CD4-positive, alpha-beta T cell treated with Interleukin-4 for 4 hours (primary cell): ENCODE measurements at places on chromosomes 5 and 9.

DNA sequence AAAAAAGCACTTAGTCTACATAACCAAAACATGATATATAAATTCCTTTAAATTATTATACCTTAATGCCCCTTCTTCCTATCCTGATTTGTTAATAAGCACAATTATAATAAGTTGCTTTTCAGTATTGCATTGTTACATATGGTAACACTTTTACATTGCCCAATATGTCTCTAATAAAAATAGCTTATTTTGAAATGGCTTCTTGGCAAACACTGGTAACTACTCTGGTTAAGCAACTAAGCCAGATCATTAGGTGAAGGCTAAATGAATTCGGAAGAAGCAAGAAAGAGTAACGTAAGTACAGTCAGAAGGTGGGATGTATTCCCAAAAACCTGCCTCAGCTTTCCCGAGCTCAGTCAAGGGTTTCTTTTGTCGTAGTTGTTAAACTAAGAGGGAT, 85.3 kb downstream of the TTC39B start:
- DNase-seq: no peak

GRCh38 chr5:54756301-54756700, 229.1 kb downstream of the ESM1 start:
- peak; percentile 14 for DNase-seq

DNA sequence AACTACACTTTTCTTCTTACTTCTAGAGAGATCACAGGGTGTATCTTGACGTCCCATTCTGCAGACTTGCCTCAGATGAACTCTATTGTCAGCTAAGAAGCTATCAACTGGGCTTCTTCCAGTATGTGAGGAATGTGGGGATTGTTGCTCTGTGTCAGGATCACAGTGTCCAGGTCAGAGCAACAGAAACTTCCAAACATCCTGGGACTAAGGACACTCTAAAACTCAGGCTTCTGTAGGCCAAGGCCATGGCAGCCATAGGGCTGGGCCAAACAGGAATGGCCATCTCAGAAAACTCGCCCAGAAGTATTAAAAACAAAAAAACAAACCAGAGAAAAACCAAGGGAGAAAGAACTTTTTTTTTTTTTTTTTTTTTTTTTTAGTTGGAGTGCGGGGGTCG, 210.0 kb upstream of the CLINT1 start:
- DNase-seq: no peak

GRCh38 chr9:127177665-127178265, 55.3 kb upstream of the ANGPTL2 start:
- no peak for DNase-seq

GRCh38 chr5:127358740-127359139, 68.1 kb downstream of the MEGF10 start:
- DNase-seq: no peak

- DNase-seq: no peak
Observed at GRCh38 chr9:69198521-69199220, 24.6 kb downstream of the TJP2 start.

- peak; percentile 61 for DNase-seq
Observed at GRCh38 chr9:88322906-88323566, 65.2 kb upstream of the SPIN1 start.

DNA sequence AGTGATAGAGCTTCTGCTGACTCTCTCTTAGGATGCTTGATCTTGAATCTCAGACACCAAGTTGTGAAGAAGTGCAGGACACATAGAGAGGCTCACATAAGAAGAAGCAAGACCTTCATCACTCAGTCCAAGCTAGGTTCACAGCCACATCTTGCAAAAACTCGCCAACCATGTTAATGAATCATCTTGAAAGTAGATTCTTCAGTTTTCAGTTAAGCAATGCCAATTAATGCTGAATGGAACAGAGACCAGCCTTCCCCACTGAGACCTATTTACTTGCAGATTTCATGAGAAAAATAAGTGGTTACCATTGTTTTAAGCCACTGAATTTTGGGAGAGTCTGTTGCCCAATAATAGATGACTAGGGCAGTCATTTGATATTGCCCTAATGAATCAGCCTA, 217.7 kb upstream of the EDIL3 start:
- DNase-seq: no peak

GRCh38 chr5:53063791-53064190, 45.8 kb downstream of the MOCS2 start:
- no peak for DNase-seq

- peak; percentile 16 for DNase-seq
Observed at GRCh38 chr5:112419986-112420864, 1.1 kb upstream of the EPB41L4A start.

GRCh38 chr9:34675048-34675714, 12.7 kb upstream of the CCL27 start:
- DNase-seq: peak; percentile 56

GRCh38 chr5:141914199-141914743, 9.4 kb upstream of the DELE1 start:
- DNase-seq: no peak

GRCh38 chr9:72304538-72304937, 60.5 kb downstream of the ZFAND5 start:
- DNase-seq: no peak

GRCh38 chr9:95852059-95853032, 23.1 kb upstream of the ERCC6L2 start:
- DNase-seq: peak; percentile 5

DNA sequence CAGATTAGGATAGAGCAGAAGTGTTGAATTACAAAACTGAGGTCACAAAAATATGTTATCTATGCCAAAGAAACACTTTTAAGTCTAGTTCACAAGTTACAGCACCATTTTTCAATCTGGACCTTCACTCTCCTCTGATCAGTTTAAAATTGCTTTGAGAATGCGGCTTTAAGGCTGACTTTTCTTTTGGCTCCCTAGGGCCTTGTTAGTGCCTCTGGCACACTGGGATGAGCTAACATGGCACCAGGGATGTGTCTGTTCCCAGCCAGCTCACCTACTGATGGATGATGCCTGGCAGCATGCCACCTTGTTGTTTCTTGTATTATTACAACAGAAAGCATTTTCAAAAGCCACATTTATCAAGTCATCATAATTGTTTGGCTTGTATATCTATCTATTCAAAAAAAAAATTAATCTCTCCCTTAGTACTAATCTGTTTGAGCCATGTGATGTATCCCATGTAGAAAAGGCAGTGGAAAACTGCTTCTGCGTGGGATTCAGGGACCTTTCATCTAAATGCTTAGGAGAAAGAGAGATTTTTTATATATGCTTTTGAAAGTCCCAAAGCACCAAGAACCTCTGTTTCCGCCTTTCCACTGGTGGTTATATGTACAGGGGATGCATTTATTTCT, 46.6 kb downstream of the ADAMTSL1 start:
- DNase-seq: no peak

- no peak for DNase-seq
Observed at GRCh38 chr5:53019320-53019719, 30.2 kb downstream of the ITGA2 start.

DNA sequence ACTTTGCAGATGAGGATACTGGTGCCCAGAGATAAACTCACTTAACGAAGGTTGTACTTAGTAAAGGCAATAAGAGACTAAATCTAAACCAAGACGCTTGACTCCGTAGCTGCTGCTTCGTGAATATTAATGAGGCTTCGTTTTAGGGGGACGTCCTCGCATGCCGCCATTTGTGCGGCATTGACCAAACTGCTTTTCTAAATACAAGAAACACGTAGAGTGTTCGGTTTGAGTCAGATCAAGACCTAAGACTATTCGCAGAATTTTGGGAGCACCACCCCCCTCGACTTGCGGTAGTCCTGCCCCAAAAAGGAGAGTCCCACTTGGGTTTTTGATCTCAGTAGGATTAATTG, 1.1 kb downstream of the NPM1 start:
- no peak for DNase-seq

DNA sequence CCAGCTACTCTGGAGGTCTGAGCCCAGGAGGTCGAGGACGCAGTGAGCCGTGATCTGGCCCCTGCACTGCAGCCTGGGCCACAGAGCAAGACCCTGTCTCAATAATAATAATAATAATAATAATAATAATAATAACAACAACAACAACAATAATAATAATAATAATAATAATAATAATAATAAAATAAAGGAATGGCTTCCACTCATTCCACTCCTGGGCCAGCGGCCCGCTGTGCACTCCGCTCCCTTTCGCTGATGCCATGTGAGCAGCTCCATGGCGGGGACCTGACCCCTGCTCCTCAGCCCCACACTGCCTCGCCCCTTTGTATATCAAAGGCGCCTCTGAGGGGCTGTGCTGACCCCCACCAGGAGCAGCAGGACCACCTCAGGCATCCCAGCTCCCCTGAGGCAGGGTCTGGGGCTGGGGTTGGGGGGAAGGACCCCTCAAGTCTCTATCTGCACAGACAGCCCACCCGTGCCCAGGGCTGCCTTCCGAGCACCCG, 20.0 kb downstream of the GBGT1 start:
- no peak for DNase-seq

- DNase-seq: no peak
Observed at GRCh38 chr5:146721073-146721815, 157.3 kb downstream of the PPP2R2B start.

DNA sequence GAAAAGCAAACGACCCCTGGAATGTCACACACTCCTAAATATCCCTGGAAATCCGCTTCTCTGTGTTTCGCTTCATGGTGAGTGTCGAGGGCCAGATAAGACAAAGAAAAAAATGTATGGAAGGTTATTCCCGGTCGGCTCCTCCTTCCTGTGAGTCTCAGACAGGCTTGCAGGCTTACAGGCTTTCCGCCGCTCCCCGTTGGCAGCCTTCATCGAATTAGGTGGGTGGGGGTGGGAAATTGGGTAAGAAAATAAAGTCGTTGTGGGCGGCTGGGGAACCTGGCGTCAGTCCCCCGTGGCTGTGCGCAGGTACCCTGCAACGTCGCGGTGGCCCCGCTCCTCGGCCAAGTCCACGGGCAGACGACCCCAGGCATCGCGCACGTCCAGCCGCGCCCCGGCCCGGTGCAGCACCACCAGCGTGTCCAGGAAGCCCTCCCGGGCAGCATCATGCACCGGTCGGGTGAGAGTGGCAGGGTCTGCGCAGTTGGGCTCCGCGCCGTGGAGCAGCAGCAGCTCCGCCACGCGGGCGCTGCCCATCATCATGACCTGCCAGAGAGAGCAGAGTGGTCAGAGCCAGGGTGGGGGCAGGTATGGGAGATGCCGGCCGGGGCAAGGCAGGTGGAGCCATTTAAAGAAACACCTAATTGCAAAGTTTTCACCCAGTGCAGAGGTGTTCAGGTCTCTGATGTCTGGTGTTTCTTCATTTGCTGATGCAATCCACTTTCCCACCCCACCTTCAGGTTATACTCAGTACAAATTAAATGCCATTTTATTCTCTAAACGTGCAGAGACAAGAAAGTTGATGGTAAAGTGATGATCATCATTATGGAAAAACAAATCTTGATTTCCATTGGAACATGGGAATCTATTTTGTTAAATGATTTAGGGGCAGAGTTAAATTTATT, 3.2 kb downstream of the CDKN2B start:
- no peak for DNase-seq

DNA sequence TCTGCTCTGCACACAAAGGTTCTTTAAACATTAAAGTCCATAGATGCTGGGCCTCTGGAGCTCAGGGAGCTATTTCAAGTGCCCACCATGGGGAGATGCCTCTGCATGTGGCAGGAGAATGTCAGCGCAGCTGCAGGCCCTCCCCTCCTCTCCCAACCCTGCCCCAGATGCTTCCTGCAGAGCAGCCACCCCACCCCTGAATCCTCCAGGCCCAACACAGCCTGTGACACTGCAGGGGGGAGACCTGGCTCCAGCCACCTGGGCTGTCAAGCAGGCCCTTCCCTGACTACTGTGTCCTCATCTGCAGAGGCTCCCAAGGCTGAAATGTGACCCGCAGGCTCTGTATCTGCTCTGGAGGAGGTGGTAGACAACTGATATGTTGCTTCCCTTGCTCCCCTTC, 213.9 kb downstream of the GABBR2 start:
- no peak for DNase-seq

DNA sequence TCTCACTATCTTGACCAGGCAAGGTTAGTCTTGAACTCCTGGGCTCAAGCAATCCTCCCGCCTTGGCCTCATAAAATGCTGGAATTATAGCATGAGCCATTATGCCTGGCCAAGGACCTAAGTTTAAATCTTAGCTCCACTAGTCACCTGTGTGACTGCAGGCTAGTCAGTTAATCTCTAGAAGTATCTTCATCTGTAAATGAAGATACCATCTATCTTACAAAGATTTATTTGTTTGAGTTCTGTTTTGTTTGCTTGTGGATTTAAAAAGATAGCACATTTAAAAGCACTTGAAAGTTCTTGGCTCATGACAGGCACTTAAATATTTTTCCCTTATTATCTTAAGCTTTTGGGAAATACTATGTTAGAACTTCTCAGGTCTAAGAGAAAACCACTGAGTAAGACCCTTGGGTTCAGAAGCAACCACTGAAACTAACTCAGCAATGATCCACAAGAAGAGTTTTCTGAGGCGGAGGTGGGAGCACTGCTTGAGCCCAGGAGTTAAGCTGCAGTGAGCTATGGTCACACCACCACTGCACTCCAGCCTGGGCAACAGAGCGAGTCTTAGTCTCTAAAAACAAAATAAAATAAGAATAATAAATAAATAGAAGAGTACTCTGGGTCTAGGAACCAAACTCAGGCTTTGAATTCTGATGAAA, 19.1 kb downstream of the TMEM245 start:
- DNase-seq: no peak

- DNase-seq: no peak
Observed at GRCh38 chr5:140262839-140263238, 40.1 kb downstream of the PFDN1 start.

- no peak for DNase-seq
Observed at GRCh38 chr5:179371121-179371510, 25.9 kb upstream of the ADAMTS2 start.

DNA sequence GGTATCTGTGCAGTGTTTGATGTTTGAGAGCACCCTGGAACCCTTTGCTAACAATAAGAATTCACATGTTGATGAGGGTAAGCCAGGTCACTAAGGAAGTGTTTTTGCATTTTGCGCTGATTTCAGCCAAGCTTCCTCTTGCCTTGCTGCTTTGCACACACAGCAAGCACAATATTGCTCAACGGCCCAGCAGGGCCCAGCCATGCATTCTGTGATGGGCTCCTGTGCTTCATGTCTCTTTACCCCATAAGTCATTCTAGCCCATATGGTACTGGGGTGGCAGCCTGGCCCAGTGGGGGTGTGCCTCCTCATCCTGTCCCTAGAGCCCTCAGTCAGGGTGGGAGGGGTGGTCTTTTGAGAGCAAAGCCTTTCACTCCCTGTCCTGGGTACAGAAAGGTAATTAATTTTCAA, 481.3 kb downstream of the GADD45G start:
- no peak for DNase-seq

DNA sequence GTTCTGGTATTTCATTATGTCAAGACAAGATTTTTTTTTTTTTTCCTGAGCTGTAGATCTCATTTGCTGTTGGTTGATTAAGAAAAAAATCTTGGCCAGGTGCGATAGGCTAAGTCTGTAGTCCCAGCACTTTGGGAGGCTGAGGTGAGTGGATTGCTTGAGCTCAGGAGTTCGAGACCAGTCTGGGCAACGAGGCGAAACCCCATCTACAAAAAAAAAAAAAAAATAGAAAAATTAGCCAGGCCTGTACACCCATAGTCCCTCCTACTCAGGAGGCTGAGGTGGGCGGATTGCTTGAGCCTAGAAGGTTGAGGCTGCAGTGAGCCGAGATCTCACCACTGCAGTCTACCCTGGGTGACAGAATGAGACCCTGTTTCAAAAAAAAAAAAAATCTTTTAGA, 12.2 kb downstream of the CDC42SE2 start:
- no peak for DNase-seq

- no peak for DNase-seq
Observed at GRCh38 chr9:109109967-109110328, 9.8 kb downstream of the TMEM245 start.
